ENCODE measurements at places on chromosomes 13 and 19. TPM values are rescaled to one million over a fixed set of nuclear protein-coding genes. Genes with fewer than 3 reads are reported as not detected.

The KCNRG gene
- 0.65 TPM for total RNA-seq

GRCh38 chr13:23570099-23570920 is at the start of gene TNFRSF19:
TNFRSF19 (plus strand) TSS chr13:23570412; CDS start chr13:23590184, 19,772 bp downstream.
- DNase-seq: no peak
- no peaks in the 10 kb centered on the region for H3K4me1 ChIP-seq
- no peak within 1 kb of the TSS for H3K4me3 ChIP-seq

DNA sequence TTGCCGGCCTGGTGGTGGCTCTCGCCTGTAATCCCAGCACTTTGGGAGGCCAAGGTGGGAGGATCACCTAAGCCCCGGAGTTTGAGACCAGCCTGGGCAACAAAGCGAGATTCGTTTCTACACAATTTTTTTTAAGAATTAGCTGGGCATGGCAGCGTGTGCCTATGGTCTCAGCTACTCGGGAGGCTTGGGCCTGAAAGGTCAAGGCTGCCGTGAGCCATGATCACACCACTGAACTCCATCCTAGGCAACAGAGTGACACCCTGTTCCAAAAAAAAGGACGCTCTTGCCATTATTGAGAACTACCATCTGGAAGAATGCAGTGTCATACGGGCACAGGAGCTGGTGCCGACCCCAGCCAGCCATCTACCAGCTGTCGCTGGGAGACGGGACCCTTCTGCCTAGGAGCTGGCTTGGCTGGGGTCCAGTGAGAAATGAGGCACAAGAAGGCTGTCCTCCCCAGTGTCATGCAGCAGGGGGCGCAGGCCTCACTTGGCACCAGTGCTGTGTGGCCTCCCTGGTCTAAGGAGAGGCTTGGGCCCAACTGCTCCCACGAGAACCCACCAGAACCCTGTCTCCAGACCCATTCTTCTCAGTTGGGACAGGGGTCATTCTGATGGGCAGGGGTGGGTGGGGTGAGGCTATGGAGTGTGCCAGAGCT is 12.2 kb upstream of the RELB start:
- no peak overlapping the region for H3K4me3 ChIP-seq
- DNase-seq: no peak
- no peaks in the 10 kb centered on the region for H3K4me1 ChIP-seq
- peaks cover 9% of the 10 kb centered on the region for H3K36me3 ChIP-seq
- H3K27ac ChIP-seq: no peak overlapping the region

The ALOX5AP gene
- total RNA-seq: not detected

The ZNF284 gene
- 3.4 TPM for total RNA-seq

DNA sequence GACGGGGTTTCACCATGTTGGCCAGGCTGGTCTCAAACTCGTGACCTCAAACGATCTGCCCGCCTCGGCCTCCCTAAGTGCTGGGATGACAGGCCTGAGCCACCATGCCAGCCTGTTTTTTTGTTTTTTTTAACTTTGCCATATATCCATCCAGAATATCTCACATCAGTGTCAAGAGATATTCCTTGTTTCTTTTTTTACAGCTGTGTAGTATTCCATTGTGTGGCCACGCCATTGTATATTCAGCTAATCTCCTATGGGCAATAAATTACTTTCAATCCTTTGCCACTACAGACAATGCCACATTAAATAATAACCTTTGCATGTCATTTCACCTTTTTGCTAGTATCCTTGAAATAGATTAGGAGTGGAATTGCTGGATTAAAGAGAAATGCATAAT is 15.3 kb downstream of the KHSRP start:
- no peaks in the 10 kb centered on the region for H3K27me3 ChIP-seq
- DNase-seq: no peak
- H3K36me3 ChIP-seq: no peaks in the 10 kb centered on the region
- no peak overlapping the region for H3K4me3 ChIP-seq

- DNase-seq: no peak
- H3K4me1 ChIP-seq: no peaks in the 10 kb centered on the region
- no peaks in the 10 kb centered on the region for H3K27me3 ChIP-seq
- H3K27ac ChIP-seq: no peak overlapping the region
These were observed 24.9 kb upstream of the SIGLEC11 start for GRCh38 chr19:49985871-49986270.

GRCh38 chr19:9791552-9792205 is 23.1 kb upstream of the ZNF846 start:
- H3K36me3 ChIP-seq: no peaks in the 10 kb centered on the region
- H3K27me3 ChIP-seq: no peaks in the 10 kb centered on the region
- peak; percentile 93 for DNase-seq
- H3K4me3 ChIP-seq: peak overlapping the region; percentile 27
- no peak overlapping the region for H3K27ac ChIP-seq

DNA sequence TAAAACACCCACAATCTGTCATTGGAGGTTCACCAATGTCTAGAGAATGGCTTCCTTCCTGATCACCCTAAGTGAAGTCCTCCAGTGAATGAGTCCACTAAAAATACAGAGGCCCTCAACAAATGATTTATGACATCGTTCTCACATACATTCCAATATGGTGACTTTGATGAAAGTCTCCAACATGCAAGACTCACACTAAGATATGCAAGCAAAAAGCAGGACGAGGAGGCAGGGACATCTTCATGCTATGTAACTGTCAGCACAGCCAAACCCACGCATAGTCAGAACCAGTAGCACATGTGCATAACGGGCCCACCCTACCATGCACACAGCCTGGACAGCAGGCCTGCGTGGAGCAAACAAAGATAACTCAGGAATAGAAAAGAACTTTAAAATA is 16.6 kb upstream of the LSM14A start:
- no peak overlapping the region for H3K27ac ChIP-seq
- no peaks in the 10 kb centered on the region for H3K27me3 ChIP-seq
- H3K4me1 ChIP-seq: no peaks in the 10 kb centered on the region
- no peak for DNase-seq
- H3K36me3 ChIP-seq: no peaks in the 10 kb centered on the region
- H3K4me3 ChIP-seq: no peak overlapping the region

DNA sequence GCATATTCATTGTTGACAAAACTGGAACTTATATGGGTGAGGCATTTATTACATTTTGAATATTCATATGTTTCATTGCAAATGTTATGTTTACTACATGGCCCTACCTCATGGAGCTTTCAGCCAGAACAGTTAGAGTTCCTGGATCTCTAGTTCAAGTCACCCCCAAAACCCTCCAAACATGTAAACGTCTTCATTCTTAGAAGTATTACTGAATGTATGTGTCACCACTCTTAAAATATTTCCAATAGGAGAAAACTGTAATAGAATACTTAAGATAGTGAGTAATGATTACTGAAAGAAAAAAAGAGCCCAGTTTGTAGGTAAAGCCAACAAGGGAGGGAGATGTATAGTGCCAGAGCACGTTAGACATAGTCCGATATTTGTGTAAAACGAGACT is 23.5 kb downstream of the URI1 start:
- H3K27ac ChIP-seq: no peak overlapping the region
- H3K4me1 ChIP-seq: no peaks in the 10 kb centered on the region
- H3K4me3 ChIP-seq: no peak overlapping the region
- no peak for DNase-seq
- H3K27me3 ChIP-seq: no peaks in the 10 kb centered on the region
- no peaks in the 10 kb centered on the region for H3K36me3 ChIP-seq

DNA sequence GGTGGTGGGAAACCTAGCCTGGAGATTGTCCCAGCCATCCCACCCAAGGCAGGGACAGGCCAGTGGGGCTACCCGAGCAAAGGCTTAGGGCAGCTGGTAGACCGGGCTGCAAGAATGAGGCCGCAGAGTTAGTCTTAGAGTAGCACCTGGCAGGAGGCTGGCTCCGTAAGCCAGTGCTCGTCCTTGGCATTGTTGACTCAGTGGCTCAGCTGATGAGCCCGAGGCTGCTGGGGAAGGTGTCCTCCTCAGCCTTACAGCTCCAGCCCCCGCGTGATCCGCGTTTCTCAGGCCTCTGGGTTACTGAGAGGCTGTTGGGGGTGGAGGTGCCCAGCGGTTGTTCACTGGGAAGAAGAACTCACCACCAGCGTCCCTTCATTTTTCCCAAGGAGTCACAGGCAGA is 24.7 kb downstream of the PPP1R37 start:
- H3K36me3 ChIP-seq: no peaks in the 10 kb centered on the region
- no peaks in the 10 kb centered on the region for H3K4me1 ChIP-seq
- no peak for DNase-seq
- H3K4me3 ChIP-seq: no peak overlapping the region
- no peak overlapping the region for H3K27ac ChIP-seq
- no peaks in the 10 kb centered on the region for H3K27me3 ChIP-seq

The ZSCAN1 gene
- 1.2 TPM for total RNA-seq

DNA sequence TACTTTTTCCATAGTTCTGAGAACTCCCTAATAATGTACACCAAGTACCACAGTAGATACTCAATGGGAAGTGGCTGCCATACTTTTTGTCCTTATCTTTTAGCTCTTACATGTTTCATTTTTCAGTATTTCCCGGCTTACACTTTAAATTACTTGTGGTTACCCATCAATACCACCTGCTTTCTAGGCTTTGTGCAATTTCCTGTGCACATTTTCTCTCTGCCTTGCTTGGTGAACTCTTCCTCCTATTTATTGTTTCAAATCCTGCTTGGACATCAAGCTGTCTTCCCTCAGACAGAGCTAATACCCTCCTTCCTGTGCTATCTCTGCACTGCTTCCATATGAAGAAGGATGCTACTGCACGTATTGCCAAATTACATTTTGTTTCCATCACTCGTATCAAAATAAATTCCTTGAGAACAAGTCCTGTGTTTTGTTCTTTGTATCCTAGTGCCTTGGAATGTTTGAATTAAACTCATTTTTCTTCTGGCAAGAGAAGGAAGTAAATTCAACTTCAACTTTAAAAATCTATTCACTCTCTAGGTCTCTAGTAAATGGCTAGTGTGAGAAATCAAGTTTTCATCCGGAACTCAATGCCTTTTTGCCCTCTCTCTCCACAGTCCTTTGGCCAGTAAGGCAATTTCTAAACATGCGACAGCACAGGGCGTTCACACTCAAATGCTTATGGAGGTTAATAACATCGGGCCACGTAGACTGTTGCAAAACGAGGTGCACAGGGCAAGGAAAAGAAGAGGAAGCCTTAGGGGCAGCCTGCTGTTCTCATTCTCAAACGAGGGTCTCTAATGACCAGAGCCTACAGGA is 5.6 kb downstream of the ZAR1L start:
- no peaks in the 10 kb centered on the region for H3K36me3 ChIP-seq
- no peak overlapping the region for H3K27ac ChIP-seq
- H3K4me3 ChIP-seq: no peak overlapping the region
- H3K27me3 ChIP-seq: no peaks in the 10 kb centered on the region
- no peaks in the 10 kb centered on the region for H3K4me1 ChIP-seq

The ACER1 gene
- not detected for total RNA-seq

The LIN7B gene
- 4.1 TPM for total RNA-seq

The ZNF587 gene
- 42.1 TPM for total RNA-seq

DNA sequence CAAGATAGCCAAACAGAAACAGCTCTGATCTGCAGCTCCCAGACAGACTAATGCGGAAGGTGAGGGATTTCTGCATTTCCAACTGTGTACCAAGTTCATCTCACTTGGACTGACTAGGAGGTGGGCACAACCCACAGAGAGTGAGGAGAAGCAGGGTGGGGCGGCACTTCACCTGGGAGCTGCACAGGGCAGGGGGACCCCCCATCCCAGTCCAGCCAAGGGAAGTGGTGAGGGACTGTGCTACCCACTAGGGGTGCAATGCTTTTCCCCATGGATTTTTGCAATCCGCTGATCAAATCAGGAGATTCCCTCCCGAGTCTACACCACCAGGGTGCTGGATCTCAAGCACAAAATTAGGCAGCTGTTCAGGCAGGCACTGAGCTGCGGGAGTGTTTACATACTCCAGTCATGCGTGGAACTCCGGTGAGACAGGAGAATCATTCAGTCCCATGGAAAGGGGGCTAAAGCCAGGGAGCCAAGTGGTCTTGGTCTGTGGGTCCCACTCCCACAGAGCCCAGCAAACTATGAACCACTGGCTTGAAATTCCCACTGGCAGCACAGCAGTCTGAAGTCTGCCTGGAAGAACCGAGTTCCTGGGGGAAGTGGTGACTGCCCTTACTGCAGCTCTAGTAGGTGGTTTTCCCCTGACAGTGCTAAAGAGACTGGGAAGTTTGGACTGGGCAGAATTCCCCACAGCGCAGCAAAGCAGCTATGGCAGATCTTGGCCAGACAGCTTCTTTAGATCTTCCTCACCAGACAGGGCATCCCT is 85.1 kb upstream of the UFM1 start:
- H3K36me3 ChIP-seq: no peaks in the 10 kb centered on the region
- no peak overlapping the region for H3K27ac ChIP-seq
- H3K27me3 ChIP-seq: no peaks in the 10 kb centered on the region
- DNase-seq: no peak
- H3K4me1 ChIP-seq: no peaks in the 10 kb centered on the region

DNA sequence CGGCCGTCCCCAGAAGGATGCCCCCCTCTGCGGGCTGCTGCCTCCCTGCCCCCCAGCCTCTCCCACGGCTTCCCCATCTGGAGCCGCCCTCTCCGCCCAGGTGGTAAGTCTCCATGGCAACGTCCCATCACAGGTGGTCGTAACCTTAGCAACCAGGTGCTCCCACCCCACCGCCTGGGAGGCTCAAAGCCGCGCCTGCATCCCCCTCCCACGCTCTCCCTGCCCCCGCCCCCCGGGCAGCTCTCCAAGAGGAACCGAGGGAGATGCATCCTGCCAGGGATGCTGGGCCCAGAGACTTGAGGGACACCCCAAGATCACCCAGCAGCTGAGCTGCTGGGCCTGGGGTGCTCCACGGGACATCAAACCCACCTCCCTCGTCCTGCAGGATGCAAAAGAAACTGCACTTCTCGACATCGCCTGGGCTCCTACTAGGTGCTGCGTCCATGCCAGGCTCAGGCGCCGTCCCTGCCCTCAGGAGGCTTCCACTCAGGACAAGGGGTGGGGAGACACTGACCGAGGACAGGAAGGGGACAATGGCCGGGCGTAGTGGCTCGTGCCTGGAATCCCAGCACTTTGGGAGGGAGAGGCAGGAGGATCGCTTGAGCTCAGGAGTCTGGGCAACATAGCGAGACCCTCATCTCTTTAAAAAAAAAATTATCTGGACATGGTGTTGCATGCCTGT is 5.0 kb upstream of the LINGO3 start:
- H3K27ac ChIP-seq: no peak overlapping the region
- no peaks in the 10 kb centered on the region for H3K4me1 ChIP-seq

- H3K27me3 ChIP-seq: no peaks in the 10 kb centered on the region
- no peak overlapping the region for H3K27ac ChIP-seq
- H3K36me3 ChIP-seq: no peaks in the 10 kb centered on the region
- no peak overlapping the region for H3K4me3 ChIP-seq
- no peak for DNase-seq
These were observed 550.8 kb upstream of the SLITRK1 start for GRCh38 chr13:84433024-84433423.

The NCR1 gene
- total RNA-seq: 4.6 TPM

GRCh38 chr19:38183251-38183897 is 40.6 kb downstream of the DPF1 start:
- no peaks in the 10 kb centered on the region for H3K27me3 ChIP-seq
- peaks cover 4% of the 10 kb centered on the region for H3K36me3 ChIP-seq
- H3K27ac ChIP-seq: no peak overlapping the region
- H3K4me3 ChIP-seq: peak overlapping the region; percentile 18
- H3K4me1 ChIP-seq: no peaks in the 10 kb centered on the region

Measured in H1 (cell line).